Activated T-cell treated with anti-CD3 and anti-CD28 coated beads, Interleukin-2, amount 50 U/mL, for 24 hours (primary cell): ENCODE measurements at places on chromosomes 16 and 17.

- H3K27me3 ChIP-seq = no peaks in the 10 kb centered on the region
- no peak overlapping the region for H3K4me3 ChIP-seq
- no peak for DNase-seq
- H3K36me3 ChIP-seq = no peaks in the 10 kb centered on the region
- no peak overlapping the region for H3K27ac ChIP-seq
These were observed 65.7 kb downstream of the CEP112 start for GRCh38 chr17:66126231-66126630.

- DNase-seq = peak; percentile 81
- peak within 1 kb of the TSS; percentile 91 for H3K4me3 ChIP-seq
- H3K27me3 ChIP-seq = no peaks in the 10 kb centered on the region
- H3K4me1 ChIP-seq = peaks cover 48% of the 10 kb centered on the region
These were observed at the start of gene ZNF821 for GRCh38 chr16:71883849-71884638. Gene ZNF821 (minus strand): TSS chr16:71884182. CDS start chr16:71879946, 4,236 bp downstream.

GRCh38 chr16:1129106-1129960, 23.6 kb upstream of the CACNA1H start:
- H3K4me3 ChIP-seq = no peak overlapping the region
- no peak for DNase-seq
- no peaks in the 10 kb centered on the region for H3K4me1 ChIP-seq
- no peaks in the 10 kb centered on the region for H3K27me3 ChIP-seq
- no peaks in the 10 kb centered on the region for H3K36me3 ChIP-seq
- H3K27ac ChIP-seq = no peak overlapping the region

GRCh38 chr17:41860254-41860931, 4.8 kb downstream of the KLHL11 start:
- peak overlapping the region; percentile 39 for H3K27ac ChIP-seq
- no peaks in the 10 kb centered on the region for H3K27me3 ChIP-seq
- peaks cover 30% of the 10 kb centered on the region for H3K4me1 ChIP-seq
- no peak overlapping the region for H3K4me3 ChIP-seq
- no peak for DNase-seq
- H3K36me3 ChIP-seq = peaks cover 28% of the 10 kb centered on the region

GRCh38 chr17:77926981-77927380, 31.5 kb upstream of the TNRC6C start:
- no peak overlapping the region for H3K27ac ChIP-seq
- H3K36me3 ChIP-seq = no peaks in the 10 kb centered on the region
- peaks cover 14% of the 10 kb centered on the region for H3K4me1 ChIP-seq
- no peaks in the 10 kb centered on the region for H3K27me3 ChIP-seq

GRCh38 chr16:81797443-81797842, 18.4 kb downstream of the PLCG2 start:
- DNase-seq = no peak
- H3K4me1 ChIP-seq = peaks cover 30% of the 10 kb centered on the region
- H3K36me3 ChIP-seq = no peaks in the 10 kb centered on the region
- H3K4me3 ChIP-seq = no peak overlapping the region
- no peaks in the 10 kb centered on the region for H3K27me3 ChIP-seq
- peak overlapping the region; percentile 84 for H3K27ac ChIP-seq

DNA sequence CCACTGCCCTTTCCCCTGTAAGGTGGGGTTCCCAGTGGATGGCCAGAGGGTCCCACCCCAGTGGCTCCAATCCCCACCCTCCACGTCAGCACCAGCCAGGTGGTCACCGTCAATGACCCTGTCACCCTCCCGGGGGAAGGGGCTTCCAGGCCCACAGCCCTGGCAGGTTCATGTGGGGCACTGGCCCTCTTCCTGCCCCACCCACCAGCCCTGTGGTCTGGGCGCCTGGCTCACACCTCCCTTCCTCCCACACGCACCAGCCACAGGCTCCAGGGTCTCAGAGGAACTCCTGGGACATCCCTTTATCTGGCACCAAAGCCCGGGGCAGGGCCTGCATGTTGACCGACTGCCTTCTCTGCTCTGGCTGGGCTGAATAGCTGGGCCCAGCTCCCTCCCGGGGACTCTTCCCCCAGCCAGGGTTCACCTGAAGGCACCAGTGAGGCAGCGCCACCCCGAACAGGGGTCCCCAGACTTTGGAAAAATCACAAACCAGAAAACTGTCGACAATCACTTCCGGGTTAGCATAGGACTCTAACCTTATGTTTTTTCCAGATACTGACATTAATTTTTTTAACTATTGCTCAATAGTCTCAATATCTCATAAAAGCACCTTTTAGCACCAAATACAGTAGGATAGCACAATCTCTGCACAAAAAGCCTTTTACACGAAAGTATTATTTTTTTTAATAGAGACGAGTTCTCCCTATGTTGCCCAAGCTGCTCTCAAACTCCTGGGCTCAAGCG, 21.9 kb upstream of the ZC3H18 start:
- H3K27me3 ChIP-seq = peaks cover 15% of the 10 kb centered on the region
- peaks cover under 1% of the 10 kb centered on the region for H3K36me3 ChIP-seq
- H3K4me3 ChIP-seq = no peak overlapping the region

DNA sequence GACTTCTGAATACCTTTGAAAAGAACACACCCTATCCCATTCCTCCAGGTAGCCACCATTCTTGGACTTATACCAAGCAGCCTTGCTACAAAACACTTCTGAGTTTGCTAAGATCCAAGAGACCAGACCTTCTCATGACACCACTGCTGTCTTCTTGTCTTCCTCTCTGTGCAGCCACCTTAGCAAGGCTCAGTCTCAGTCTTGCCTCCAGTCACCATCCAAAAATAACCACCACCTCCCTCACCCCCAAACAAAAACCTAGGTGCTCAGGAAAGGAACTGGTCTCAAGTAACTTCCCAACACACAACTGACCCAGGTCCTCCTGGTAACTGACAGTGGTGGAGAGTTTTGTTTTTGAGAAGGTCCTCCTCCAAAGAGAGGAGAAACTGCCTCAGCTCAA, 90.9 kb upstream of the CORO6 start:
- peaks cover 61% of the 10 kb centered on the region for H3K36me3 ChIP-seq
- no peak for DNase-seq
- no peak overlapping the region for H3K4me3 ChIP-seq

DNA sequence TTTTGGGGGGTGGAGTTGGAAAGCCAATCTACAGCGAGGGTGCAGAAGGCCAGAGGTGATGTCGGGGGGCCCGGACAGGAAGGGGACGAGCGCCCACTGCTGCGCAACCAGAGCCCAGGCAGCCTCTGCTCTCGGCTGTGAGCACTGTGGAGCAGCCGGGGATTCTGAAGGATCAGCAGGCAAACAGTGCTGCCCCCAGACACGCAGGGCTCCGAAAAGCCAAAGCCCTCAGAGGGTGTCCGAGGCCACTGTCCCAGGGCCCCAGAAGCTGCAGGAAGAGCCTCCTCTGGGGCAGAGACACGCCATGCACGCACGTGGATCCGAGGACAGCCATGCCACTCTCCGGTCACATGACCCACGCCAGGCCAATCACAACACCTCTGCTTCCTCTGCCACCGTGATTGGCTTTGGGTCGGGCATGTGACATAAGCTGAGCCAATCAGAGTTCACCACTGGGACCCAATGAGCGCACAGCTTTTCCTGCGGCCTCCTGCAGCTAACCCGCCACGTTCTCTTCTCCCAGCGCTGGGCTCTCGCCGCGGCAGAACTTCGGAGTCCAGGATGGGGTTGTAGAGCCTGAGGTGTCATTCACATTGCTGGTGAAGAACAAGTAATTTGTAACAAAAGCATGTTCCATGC, 40.7 kb downstream of the ACTG1 start:
- no peak for DNase-seq
- H3K4me1 ChIP-seq = no peaks in the 10 kb centered on the region
- no peaks in the 10 kb centered on the region for H3K27me3 ChIP-seq
- H3K36me3 ChIP-seq = no peaks in the 10 kb centered on the region
- no peak overlapping the region for H3K27ac ChIP-seq

GRCh38 chr17:81481073-81481799, 31.4 kb downstream of the ACTG1 start:
- peaks cover 17% of the 10 kb centered on the region for H3K4me1 ChIP-seq
- peak; percentile 67 for DNase-seq
- H3K27me3 ChIP-seq = peaks cover 41% of the 10 kb centered on the region
- H3K36me3 ChIP-seq = no peaks in the 10 kb centered on the region
- peak overlapping the region; percentile 37 for H3K4me3 ChIP-seq
- no peak overlapping the region for H3K27ac ChIP-seq

GRCh38 chr17:42748908-42749798, 4.3 kb upstream of the EZH1 start:
- H3K4me1 ChIP-seq = peaks cover 8% of the 10 kb centered on the region
- DNase-seq = no peak
- peaks cover 35% of the 10 kb centered on the region for H3K27me3 ChIP-seq
- no peak overlapping the region for H3K4me3 ChIP-seq
- H3K27ac ChIP-seq = no peak overlapping the region
- peaks cover 4% of the 10 kb centered on the region for H3K36me3 ChIP-seq

- peaks cover 36% of the 10 kb centered on the region for H3K4me1 ChIP-seq
- peak; percentile 82 for DNase-seq
- H3K4me3 ChIP-seq = peak within 1 kb of the TSS; percentile 63
- peak within 1 kb of the TSS; percentile 87 for H3K27ac ChIP-seq
These were observed at the start of gene IGFBP4 for GRCh38 chr17:40443196-40443987. Gene IGFBP4 (plus strand): TSS chr17:40443450. CDS start chr17:40443736, 286 bp downstream.

- H3K27ac ChIP-seq = no peak overlapping the region
- H3K4me1 ChIP-seq = peaks cover 6% of the 10 kb centered on the region
These were observed 100.8 kb downstream of the ADCY9 start for GRCh38 chr16:4015275-4016004.

DNA sequence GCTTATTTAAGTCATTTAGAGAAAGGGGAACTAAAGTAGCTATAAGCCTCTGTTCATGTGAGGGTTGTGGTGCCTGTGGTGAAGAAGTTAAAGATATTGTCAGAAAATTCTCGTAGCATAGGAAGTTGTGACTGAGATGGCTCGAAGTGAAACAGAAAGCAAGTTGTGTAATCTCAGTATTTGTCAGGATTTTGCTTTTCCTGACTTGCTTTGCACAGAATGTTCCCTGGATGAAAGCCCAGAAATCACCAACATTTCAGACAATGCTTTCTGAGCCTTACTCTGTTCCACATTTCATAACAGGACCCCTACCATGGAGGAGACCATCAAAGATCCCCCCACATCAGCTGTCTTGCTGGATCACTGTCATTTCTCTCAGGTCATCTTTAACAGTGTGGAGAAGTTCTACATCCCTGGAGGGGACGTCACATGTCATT, 10.6 kb downstream of the CALCOCO2 start:
- H3K27ac ChIP-seq = peak overlapping the region; percentile 73
- H3K4me3 ChIP-seq = peak overlapping the region; percentile 21
- peaks cover 58% of the 10 kb centered on the region for H3K4me1 ChIP-seq
- no peaks in the 10 kb centered on the region for H3K27me3 ChIP-seq

GRCh38 chr17:5413682-5414081, 5.8 kb downstream of the NUP88 start:
- H3K36me3 ChIP-seq = peaks cover 92% of the 10 kb centered on the region
- H3K4me3 ChIP-seq = no peak overlapping the region
- H3K27ac ChIP-seq = peak overlapping the region; percentile 80
- H3K27me3 ChIP-seq = no peaks in the 10 kb centered on the region
- H3K4me1 ChIP-seq = peaks cover 65% of the 10 kb centered on the region

- no peaks in the 10 kb centered on the region for H3K36me3 ChIP-seq
- H3K27me3 ChIP-seq = no peaks in the 10 kb centered on the region
- H3K4me3 ChIP-seq = no peak overlapping the region
- peaks cover 2% of the 10 kb centered on the region for H3K4me1 ChIP-seq
- no peak for DNase-seq
- no peak overlapping the region for H3K27ac ChIP-seq
These were observed 23.5 kb downstream of the LGALS3BP start for GRCh38 chr17:78956254-78956653.

DNA sequence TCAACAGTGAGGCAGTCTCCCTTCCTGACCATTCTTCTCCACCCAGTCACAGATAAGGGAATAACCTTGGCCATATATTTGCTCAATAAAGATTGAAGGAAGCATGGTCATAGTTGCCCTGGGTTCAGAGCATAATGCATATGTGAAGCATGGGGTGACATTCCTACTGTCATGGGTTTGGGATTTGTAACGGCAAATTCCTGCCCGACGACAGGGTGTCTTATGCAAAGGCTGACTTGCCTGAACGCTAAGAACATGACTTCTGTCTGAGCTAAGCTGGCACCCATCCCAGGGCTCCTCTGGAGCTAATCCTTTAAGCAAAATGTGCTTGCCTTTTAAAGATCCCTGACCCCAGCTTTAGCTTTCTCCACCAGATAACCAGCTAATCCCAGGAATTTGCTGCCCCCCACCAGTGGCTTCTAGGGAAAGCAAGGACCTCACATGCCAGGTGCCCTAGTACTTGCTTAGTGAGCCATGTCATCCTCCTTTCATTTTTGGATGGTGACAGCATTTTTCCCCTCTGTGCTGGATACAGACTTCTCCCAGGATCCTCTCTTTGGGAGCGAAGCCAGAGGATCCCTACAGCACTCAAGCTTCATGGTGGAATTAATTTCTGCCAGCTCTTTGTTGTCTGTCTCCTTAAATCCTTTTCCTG, 11.7 kb downstream of the SLC7A6OS start:
- peak overlapping the region; percentile 73 for H3K27ac ChIP-seq
- peaks cover 19% of the 10 kb centered on the region for H3K4me1 ChIP-seq
- no peak for DNase-seq
- H3K36me3 ChIP-seq = peaks cover 99% of the 10 kb centered on the region
- H3K4me3 ChIP-seq = no peak overlapping the region

- H3K27me3 ChIP-seq = no peaks in the 10 kb centered on the region
- H3K36me3 ChIP-seq = peaks cover 38% of the 10 kb centered on the region
- no peak overlapping the region for H3K4me3 ChIP-seq
- H3K4me1 ChIP-seq = peaks cover 22% of the 10 kb centered on the region
- H3K27ac ChIP-seq = peak overlapping the region; percentile 19
These were observed 132.0 kb downstream of the NLK start for GRCh38 chr17:28174352-28175046.

- H3K4me3 ChIP-seq = no peak overlapping the region
- H3K27me3 ChIP-seq = peaks cover 28% of the 10 kb centered on the region
- H3K36me3 ChIP-seq = no peaks in the 10 kb centered on the region
- no peaks in the 10 kb centered on the region for H3K4me1 ChIP-seq
These were observed 29.7 kb upstream of the OR1A2 start for GRCh38 chr17:3167574-3167973.

- no peaks in the 10 kb centered on the region for H3K27me3 ChIP-seq
- DNase-seq = no peak
- H3K4me1 ChIP-seq = no peaks in the 10 kb centered on the region
- H3K27ac ChIP-seq = no peak overlapping the region
- H3K36me3 ChIP-seq = peaks cover 68% of the 10 kb centered on the region
These were observed 129.7 kb downstream of the MSI2 start for GRCh38 chr17:57385975-57386374.

GRCh38 chr16:27243725-27244362, 24.7 kb downstream of the NSMCE1 start:
- H3K4me3 ChIP-seq = no peak overlapping the region
- no peaks in the 10 kb centered on the region for H3K27me3 ChIP-seq
- peak; percentile 28 for DNase-seq
- peaks cover 95% of the 10 kb centered on the region for H3K4me1 ChIP-seq
- H3K36me3 ChIP-seq = peaks cover 73% of the 10 kb centered on the region
- peak overlapping the region; percentile 58 for H3K27ac ChIP-seq

- peaks cover 3% of the 10 kb centered on the region for H3K27me3 ChIP-seq
- DNase-seq = peak; percentile 75
- peaks cover 37% of the 10 kb centered on the region for H3K36me3 ChIP-seq
- peaks cover 26% of the 10 kb centered on the region for H3K4me1 ChIP-seq
- H3K4me3 ChIP-seq = peak overlapping the region; percentile 90
- H3K27ac ChIP-seq = peak overlapping the region; percentile 70
These were observed 430 bp downstream of the TSEN54 start for GRCh38 chr17:75516619-75517296.

GRCh38 chr17:9363440-9364350, 211.9 kb downstream of the STX8 start:
- H3K4me3 ChIP-seq = no peak overlapping the region
- peaks cover 20% of the 10 kb centered on the region for H3K4me1 ChIP-seq
- no peaks in the 10 kb centered on the region for H3K27me3 ChIP-seq
- DNase-seq = no peak
